ENCODE measurements at places on chromosomes 1 and 21.

- no peak for DNase-seq
Measured at GRCh38 chr1:51464828-51465227, 54.2 kb downstream of the EPS15 start.

DNA sequence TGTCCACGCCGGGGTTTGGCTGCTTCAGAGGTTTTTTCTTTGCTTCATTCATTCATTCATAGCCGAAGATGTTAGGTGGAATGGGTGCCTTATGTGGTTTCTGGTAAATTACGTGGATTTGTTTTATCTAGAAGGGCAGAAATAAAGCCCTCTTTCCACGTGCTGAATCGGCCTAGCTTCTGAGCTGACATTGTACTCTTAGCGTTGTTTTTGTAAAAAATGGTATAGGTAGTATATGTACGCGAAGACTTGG, 1.5 kb downstream of the GALNT2 start:
- peak; percentile 21 for DNase-seq

DNA sequence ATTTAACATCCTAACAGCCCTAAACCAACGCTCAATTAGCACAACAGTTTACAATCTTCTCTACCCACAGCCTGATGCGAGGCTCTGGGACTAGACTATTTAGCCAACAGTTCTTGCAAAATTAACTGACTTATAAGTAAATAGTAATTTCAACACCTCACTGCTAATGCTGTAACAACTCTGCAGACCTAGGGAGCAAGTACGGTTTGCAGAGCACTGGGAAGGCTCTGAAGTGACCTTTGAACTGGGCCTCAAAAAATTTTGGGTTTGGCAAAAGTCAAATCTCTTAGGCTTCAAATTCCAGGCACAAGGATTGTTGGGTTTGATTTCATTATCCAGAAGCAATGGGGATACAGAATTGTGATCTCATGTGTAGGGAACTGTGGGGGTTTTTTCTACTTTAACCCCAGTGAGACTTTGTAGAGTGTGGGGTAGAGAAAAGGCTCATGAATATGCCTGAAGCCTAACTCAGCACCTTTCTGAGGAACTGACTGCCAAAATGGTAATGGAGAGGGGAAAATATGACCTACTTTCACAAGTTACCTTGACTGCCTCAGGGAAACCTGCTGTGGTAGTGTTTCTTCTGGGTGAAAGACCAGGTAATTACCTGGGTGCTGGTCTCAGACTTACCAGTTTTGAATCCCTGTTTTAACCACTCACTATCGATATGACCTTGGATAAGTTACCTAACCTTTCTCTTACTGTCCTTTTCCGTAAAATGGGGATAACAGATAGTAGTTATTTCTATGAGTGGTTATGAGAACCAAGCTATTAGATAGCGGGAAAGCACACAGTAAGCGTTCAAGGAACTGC, 889 bp upstream of the TXLNA start:
- DNase-seq, result no peak

- DNase-seq, result no peak
Measured at GRCh38 chr1:206087091-206087490, 30.1 kb downstream of the AVPR1B start.

DNA sequence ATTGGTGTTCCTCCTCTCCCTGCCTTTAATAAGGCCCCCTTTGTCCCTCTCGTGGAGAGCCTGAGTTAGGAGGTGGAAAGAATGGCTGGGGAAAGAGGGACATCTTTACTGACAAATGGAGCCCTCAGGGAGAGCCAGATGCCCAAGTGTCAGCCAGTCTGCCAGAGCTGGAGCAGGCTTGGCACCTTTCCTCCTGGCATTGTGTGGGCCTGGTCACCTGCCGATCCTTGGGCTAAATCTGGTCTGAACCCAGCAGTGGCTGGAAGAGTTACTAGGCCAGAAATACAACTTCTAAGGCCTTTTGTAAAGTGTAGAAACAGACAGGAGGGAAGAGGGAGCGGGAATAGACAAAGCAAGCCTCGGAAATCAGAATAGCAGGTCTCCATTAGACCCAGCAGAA, 24.9 kb downstream of the VANGL1 start:
- DNase-seq, result peak; percentile 42

DNA sequence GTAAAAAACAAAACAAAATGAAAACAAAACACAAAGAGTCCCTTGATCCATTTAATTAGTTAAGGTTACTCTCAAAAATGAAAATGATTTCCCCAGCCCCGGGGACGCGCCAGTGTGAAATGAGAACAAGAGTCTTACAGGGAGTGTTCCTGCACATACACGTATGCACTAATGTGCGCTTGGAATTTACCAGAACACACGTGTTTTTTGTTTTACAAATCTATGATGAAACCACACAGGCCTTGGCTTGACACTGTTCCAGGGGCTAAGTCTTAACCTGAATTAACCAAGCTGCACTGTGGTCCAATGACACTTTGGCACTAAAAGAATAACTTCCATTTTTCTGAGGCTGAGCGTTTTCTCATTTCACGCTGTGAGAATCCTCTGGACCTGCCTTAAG, 63.7 kb downstream of the SLC45A1 start:
- no peak for DNase-seq

DNA sequence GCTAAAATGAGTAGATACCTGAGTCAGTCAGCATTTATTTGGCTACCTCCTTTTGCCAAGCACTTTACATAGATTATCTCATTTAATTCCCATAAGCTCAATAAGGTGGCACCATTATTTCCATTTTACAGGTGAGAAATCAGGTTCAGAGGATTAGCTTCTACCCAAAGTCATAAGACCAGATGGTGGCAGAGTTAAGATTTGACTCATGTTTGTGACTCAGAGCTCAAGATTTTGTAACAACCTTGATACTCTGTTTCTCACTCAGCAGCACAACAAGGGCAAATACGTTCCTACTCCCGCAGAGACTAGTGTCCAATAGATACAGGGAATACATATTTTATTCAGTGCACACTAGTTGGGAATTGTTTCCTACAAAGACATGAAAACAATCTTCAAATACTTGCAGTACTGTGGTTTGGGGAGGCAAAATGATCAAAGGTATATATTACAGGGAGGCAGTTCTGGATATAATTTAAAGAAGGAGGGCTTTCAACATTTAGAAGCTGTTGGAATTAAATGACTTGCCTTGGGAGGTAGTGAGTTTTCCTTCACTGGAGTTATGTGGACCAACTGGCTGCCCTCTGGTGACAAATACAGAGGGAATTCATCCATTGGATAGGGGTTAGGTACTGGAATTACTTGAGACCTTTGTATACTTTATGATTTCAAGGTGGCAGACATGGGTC, 3.6 kb downstream of the LEPR start:
- peak; percentile 26 for DNase-seq

GRCh38 chr1:77832901-77833300, 53.5 kb downstream of the MIGA1 start:
- DNase-seq, result peak; percentile 66

DNA sequence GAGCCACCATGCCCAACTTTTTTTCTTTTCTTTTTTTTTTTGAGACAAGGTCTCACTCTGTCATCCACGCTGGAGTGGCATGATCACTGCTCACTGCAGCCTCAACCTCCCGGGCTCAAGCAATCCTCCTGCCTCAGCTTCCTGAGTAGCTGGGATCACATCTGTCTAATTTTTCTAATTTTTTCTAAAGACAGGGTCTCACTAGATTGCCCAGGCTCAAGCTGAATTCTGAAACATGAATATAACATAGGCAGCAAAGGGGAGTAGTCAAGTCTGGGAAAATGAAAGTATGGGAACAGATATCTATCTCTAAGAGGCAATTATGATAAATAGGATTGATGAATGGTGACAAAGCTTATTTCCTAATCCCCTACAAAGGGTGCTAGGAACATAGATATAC, 7.3 kb upstream of the CMPK1 start:
- no peak for DNase-seq

DNA sequence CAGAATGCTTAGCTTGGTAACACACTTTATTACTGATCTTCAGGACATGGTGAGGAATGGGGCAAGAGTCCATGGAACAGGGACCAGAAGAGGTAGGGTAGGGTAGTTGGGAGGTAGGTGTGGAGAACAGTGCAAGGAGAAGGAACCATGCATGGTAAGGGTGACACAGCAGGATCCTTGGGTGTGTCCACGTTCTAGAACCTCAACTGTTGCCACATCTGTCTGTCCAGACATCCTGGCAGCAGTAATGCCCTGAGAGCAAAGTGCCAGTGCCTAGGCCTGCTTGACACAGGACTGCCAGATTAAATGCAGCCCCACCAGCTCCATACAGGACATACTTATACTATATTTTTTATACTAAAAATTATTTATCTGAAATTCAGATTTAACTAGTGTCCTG, 13.9 kb downstream of the DMAP1 start:
- no peak for DNase-seq

DNA sequence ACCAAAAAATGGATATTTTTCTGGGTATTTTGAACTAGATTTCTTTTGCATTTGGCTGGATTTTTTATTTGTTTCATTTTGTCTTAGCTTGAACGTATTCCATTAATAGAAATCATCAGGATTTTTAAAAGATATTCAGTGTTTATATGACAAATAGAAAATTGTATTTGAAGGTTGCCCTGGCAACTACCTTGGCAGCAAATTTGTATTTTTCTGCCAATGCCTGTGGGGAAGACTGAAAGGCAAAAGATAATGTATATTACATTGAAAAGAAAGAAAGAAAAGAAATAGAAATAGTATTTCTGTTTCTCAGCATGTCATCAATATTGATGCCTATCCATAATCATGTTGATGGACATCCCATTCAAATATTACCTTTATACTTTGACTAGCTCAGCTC, 16.8 kb downstream of the VCAM1 start:
- DNase-seq, result no peak

GRCh38 chr1:85229574-85230097, 28.8 kb upstream of the SYDE2 start:
- DNase-seq, result no peak

DNA sequence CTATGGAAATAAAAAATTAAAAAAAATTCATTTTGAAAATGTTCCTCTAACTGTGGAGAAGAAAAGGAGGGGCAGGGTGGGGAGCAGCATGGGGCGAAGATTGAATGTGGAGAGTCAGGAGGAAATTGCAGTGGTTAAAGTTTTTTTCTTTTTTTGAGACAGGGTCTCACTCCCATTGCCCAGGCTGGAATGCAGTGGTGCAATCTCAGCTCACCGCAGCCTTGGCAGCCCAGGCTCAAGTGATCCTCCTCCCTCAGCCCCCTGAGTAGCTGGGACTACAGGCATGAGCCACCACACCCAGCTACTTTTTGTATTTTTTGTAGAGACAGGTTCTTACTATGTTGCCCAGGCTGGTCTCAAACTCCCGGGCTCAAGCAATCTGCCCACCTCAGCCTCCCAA, 67.6 kb downstream of the ADSS2 start:
- DNase-seq, result no peak

DNA sequence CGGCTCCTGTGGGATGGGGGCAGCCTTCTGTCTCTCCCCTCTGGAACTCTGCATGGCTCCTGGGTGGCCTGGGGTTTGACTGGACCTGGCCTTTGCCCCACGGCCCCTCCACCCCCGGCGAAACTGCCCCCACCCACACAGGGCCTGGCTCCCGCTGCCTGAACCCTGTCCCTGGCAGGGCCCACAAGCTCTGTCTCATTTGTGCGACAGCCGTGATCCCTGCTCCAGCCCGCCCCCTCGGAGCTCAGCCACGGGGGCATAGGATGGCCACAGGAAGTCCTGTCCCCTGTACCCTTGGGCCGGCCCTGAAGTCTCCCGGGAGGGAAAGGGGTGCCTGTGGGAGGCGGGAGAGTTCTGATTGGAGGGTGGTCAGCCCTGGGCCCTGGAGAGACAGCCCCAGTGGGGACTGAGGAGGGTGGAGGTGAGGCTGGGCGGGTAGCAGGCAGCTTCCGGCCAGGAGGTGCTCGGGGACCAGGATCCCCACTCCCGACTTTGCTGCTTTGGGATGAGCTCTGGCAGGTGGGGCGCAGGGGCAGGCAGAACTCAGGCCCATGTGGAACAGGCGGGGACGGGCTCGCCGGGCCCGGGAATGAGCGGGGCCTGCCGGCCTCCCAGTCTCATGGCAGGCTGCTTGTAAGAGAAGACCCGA, 45.1 kb downstream of the SLX9 start:
- DNase-seq, result no peak

DNA sequence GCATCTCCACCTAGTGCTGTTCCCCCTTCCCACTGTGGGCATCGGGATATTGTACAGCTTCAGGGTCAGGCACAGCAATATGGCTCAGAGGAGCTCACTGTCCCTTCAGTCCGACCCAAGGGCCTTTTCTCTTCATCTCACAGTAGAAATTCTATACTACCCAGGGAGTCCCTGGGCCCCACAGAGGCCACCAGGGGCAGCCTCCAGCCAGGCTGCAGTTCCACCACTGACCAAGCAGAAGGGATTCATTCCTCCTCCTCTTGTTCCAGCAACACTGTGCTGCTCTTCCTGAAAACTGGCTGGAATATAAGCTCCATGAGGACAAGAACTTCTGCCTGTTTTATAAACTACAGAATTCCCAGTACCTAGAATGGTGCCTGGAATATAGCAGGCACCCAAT, 70.5 kb downstream of the CD34 start:
- no peak for DNase-seq

GRCh38 chr1:61434276-61434675, 290.7 kb downstream of the TM2D1 start:
- no peak for DNase-seq

GRCh38 chr1:149927056-149927562, 494 bp downstream of the SF3B4 start:
- DNase-seq, result no peak

GRCh38 chr1:101438359-101438758, 201.5 kb downstream of the S1PR1 start:
- DNase-seq, result no peak

DNA sequence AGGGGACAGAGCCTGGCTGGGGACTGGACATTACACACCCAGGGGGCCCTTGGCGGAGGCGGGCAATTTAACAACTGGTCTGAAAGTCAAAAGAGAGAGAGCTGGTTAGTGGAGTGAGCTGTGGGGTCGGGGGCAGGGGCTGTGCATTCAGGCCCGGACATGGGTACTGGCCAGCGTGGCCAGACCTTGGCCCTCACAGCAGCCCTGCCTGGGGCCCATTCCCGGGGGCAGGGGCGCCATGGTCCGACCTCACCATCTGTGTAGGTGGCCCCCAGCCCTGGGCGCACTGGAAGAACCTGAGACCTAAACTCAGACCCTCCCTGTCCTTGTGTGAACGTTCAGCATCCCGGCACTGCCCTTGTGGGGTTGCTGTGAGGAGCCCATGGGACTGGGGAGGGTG, 5.0 kb downstream of the CLDN19 start:
- no peak for DNase-seq

DNA sequence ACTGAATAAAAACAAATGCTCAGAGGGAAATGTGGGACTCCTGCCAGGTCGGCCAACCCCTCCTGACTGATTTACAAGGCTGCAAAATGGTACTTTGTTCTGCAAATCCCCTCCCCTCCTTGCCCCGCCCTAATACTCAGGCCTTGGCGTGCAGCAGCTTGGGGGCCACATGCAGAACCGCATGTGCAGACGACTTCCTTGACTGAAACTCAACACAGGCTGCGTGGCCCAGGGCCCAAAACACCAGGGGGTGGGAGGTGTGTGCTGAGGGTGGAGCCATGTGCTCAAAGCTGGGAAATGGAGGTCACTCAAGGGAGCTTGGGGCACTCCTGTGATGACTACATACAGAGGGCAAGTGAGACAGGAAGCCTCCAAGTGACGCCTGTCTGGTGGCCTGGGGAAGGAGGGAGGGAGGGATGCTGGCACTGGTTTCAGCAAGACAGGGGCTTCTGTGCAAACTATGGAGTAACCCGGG, 87.2 kb downstream of the MRPL37 start:
- DNase-seq, result peak; percentile 81

GRCh38 chr1:228933753-228934152, 198.5 kb downstream of the RHOU start:
- no peak for DNase-seq

GRCh38 chr1:154306151-154306550, 14.7 kb upstream of the AQP10 start:
- no peak for DNase-seq

GRCh38 chr1:180946056-180946455, 33.4 kb downstream of the KIAA1614 start:
- no peak for DNase-seq

All from pons (tissue), 1 donor.